ENCODE measurements at places on chromosomes 5 and 9.

DNA sequence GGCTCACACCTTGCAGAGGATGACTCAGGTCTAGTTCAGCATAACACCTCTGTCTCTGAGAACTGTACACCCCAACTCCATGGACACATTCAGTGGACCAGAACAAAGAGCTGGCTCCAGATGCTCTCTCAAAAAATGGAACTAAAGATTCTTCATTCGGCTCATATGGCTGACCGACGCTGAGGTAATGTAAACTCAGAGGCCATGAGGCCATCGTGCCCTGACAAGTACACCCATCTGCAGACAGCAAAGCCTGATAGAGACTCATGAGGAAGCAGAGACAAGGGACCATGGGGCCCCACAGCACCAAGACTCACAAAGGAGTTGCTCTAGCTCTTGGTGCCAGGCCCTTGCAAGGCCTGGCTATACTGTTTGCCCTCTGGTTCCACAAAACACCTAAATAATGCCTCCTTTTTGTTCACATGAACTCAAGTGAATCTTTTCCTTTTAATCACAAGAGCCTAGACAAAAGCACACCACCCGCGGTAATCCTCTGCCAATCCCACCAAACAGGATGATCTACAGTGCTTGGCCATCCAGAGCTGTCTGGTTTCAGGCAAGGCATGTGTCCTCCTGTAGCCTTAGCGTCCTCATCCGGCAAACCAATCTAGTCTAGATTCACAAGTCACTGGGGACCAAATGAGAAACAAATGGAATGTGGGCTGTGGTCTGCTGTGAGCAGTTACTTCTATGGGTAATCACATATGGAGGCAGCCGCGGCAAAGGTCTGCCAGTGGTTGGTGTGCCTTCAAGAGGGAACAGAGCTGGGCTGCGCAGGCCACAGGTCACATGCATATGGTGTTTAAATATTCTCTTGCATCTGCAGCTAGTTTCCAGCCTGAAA lies 22.7 kb downstream of the MED27 start:
- DNase-seq, result no peak

GRCh38 chr5:98638701-98639100 lies 134.8 kb upstream of the RGMB start:
- DNase-seq, result no peak

GRCh38 chr5:169251333-169252084 lies 49.4 kb downstream of the SLIT3 start:
- DNase-seq, result no peak

DNA sequence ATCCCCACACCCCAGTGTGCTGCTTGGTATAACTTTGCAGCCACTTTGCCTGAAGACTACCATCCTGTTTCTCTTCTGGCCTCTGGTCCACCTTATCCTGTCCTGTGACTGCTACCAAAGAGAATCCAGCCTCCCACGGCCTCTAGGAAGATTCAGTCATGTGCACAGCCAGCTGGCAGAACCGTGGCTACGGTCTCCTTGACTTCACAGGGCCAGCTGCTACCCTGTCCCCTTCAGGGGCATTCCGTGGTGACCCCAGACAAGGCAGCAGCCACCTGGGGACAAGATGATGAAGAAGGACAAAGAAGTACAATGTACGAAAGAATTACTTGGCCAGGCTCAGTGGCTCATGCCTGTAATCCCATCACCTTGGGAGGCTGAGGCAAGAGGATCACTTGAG lies 98.6 kb downstream of the PDE6A start:
- DNase-seq, result no peak

DNA sequence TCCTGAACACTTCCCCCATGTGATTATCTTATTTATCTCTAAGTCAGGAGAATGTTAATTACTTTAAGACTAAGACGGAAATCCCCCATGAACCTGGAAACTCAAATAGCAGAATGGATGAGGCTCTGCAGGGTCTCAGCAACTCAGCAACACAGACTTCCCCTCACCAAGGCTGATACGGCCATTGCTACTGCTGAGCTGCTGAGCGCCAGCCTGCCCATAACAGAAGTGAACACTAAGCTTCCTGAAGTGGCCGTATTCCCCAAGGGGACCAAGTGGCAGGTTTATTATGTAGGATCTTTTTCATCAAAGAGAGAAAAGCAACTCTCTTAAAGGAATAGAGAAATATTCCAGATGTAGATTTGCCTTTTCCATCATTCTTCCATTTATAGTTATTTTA lies 311.1 kb downstream of the RFX3 start:
- no peak for DNase-seq

DNA sequence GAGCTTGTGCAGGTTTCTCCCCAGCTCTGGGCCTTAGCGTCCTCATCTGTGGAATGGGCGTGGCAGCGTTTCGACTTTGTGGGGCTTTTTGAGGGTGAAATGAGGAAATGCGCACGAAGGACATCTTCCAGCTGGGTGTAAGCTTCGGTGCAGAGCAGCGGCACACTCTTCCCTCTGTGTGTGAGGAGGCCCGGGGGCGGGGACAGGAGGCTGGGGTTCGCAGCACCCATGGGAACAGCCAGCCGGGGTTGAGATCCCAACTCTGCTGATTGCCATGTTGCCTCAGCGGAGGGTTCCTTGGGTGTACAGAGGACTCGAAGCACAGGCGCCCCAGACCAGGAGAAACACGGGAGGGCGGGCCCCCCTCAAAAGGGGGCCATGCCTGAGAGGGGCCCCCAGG lies 265.6 kb downstream of the NSG2 start:
- DNase-seq, result no peak

Data from NCI-H1105 (cell line).